ENCODE measurements at places on chromosomes 6 and 20.

GRCh38 chr6:101402622-101403031 is 9.1 kb downstream of the GRIK2 start:
- no peak for DNase-seq

- no peak for DNase-seq
Measured at GRCh38 chr20:53940907-53941545, 129.4 kb downstream of the BCAS1 start.

GRCh38 chr6:32092760-32093497 is 16.2 kb downstream of the TNXB start:
- no peak for DNase-seq

DNA sequence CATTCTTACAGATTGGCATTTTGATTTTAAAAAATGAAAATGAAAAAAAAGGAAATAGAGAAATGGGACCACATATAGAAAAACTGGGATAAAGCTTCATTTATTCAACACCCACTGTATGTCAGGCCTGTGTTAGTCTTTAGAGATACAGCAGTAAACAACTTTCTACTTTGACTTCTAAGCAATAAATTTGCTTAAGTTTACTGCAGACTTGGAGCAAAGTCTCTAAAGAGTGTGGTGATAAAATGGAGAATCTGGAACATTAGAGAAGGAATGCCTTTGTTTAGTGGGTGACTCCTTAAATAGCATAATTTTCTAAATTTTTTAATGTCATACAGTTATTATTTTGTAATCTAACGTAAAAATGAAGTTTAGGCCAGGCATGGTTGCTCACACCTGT is 80.7 kb upstream of the CNKSR3 start:
- DNase-seq, result no peak

DNA sequence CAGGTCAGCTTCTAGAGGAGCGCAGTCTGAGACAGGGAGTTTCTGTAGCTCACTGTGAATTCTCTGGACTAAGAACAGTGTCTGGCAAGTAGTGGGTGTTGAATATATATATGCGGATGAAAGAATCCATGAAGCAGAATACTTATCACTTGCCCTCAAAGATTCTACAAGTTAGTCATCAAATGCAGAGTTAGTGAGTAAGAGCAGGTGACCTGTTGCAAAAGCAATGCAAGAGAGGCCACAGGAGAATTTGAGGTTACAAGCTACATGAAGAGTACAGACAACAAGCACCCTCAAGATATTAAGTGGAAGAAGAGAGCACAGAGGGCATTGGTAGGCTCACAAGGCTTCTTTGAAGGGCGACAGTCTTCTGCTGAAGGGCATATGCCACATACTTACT is 103.4 kb upstream of the BTBD3 start:
- DNase-seq, result no peak

Measured in stimulated activated CD4-positive, alpha-beta T cell treated with anti-CD3 and anti-CD28 coated beads, Interleukin-2, amount 100 ng/mL, for 48 hours (primary cell).